D721Med (cell line): ENCODE measurements at places on chromosomes 13 and 19.

GRCh38 chr19:3591876-3592613, 6.8 kb downstream of the GIPC3 start:
- no peak for DNase-seq

DNA sequence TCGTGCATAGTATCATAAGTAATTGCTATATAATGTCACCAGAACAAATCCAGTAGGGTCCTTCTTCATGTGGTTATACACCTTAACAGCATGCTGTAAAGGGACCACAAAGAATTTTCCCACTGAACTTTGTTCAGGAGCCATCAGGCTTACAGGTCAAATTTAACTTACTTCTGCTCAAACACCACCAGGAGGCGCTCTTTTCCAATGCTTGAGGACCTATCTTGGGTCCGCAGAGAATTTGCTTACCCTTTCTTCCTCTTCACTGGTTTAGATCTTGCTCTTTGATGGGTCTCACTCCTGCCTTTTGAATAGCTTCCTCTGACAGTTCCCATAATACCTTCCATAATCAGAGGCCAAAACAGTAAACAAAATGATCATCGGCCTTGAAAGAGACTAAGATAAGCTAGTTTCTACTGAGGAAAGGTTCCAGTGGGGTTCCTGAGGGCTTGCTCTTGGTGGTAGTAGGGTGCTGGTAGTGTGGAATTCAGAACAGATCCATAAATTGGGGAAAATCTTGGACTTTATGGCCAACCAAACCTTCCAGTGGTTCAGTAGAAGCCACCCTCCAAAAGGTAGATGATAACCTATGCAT, 37.4 kb downstream of the SCGB2B2 start:
- no peak for DNase-seq

DNA sequence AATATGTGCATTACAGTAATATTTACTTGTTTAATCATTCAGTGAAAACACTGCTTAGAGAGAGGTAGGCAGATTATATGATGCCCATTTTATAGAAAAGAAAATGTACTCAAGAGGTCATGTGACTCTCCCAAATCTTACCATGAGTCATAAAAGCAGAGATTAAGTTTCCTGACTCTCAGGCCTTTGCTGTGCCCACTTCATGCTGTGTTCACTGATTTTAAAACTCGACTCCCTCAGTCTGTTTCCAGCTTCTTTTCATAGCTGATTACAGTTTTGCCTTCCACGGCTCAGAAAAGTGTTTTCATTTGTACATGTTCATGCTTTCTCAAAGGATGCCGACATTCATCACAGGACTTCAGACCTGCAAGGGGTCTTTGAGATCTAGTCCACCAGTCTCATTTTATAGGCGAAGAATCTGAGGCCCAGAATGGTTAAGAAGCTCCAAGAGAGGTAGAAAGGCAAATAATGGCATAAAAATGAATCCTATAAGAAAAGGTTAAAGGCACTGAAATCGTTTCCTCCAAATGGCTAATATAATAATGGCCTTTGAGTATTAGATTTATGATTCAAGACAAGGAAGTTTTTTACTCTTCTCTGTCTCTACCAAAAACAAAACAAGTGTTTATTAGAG, 9.0 kb upstream of the IPO5 start:
- DNase-seq, result no peak

GRCh38 chr13:62850331-62850730, 1434.7 kb upstream of the PCDH20 start:
- no peak for DNase-seq

- no peak for DNase-seq
Measured at GRCh38 chr13:76759877-76760276, 126.3 kb downstream of the KCTD12 start.

DNA sequence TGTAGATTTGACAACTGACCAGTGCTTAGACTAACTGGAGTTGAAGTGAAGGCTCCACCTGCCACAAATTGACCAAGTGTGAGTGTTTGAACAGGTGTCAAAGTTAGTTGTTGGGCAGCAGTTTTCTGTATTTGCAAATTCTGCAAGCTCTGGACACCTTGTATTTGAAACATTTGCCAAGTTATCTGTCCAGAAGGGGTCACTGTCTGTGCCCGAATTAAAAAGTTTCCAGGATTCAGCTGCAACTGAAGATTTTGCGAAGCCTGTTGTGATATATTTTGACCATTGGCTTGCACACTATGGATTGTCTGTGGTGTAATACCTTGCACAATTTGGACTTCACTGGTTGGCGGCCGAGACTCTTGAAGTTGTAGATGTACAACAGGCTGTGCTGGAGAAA, 1690.7 kb downstream of the SLITRK5 start:
- no peak for DNase-seq

GRCh38 chr13:44561351-44561750, 14.8 kb downstream of the TSC22D1 start:
- DNase-seq, result no peak

DNA sequence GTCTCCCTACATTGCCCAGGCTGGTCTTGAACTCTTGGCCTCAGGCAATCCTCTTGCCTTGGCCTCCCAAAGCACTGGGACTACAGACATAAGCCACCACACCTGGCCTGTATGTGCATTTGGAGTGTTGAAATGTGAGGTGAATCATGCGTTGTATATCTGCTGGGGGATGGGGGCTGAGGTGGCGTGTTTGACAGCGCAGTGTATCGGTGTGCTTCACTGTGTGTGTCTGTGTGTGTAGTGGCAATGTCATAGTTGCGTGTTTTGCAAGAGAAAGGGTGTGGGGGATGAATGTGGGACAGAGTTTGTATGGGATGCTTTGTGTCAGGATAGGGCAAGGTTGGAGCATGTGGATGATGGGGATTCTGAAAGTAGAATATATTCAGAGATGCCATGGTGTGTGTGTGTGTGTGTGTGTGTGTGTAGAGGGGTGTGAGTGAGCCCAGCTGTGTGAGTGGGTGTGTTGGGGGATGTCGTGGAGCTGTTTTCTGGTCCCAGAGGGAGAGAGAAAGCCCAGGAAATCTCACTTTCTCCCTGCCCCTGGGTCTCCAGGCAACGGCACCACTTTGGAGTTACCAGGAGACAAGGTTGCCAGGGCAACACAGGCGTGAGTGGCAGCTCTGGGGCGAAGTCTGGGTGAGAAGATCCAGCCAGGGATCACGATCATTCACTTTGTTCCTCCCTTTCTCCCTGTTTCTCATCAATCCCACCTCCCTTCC, 1.1 kb upstream of the SWSAP1 start:
- peak; percentile 59 for DNase-seq

GRCh38 chr13:61727767-61728166, 312.1 kb upstream of the PCDH20 start:
- DNase-seq, result no peak
